Urinary bladder (tissue), 4 donors: ENCODE measurements at places on chromosomes 3 and 15.

DNA sequence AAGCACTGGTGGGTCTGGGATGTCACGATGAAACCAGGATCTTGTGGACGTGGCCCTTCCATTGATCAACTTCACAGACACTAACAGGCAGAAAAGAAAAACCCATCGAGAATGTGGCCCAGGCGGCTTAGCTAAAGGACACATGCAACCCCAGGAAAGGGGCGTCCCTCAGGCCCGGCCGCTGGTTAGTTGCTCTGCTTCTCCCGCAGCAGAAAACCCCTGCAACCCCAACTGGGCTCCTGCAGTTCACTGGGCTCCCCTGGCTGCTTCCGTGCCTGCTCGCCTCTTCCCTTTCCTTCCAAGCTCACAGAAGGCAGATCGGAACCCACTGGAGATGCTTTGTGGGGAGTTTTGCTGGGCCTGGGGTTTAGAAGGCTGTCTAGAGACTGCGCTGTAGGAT, 1.1 kb downstream of the GASK1A start:
- DNase-seq, result no peak

GRCh38 chr3:143737065-143737464, 111.2 kb downstream of the SLC9A9 start:
- no peak for DNase-seq

DNA sequence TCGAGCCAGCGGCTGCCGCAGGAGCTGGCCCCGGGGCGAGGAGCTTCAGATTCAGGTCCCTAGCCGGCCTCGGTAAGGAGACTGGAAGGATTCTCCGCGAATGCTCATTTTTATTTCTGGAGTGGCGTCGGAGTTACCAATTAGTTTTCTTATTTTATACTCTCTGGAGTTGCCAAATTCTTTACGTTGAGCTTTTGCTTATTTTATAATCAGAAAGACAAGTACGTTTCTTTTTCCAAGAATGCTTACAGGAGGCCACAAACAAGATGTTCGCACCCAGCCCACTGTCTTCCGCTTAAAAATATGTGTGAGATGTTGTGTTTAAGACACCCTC, 453 bp upstream of the GPR156 start:
- DNase-seq, result no peak

- no peak for DNase-seq
Observed at GRCh38 chr3:124091716-124092115, 99.8 kb upstream of the ROPN1 start.

DNA sequence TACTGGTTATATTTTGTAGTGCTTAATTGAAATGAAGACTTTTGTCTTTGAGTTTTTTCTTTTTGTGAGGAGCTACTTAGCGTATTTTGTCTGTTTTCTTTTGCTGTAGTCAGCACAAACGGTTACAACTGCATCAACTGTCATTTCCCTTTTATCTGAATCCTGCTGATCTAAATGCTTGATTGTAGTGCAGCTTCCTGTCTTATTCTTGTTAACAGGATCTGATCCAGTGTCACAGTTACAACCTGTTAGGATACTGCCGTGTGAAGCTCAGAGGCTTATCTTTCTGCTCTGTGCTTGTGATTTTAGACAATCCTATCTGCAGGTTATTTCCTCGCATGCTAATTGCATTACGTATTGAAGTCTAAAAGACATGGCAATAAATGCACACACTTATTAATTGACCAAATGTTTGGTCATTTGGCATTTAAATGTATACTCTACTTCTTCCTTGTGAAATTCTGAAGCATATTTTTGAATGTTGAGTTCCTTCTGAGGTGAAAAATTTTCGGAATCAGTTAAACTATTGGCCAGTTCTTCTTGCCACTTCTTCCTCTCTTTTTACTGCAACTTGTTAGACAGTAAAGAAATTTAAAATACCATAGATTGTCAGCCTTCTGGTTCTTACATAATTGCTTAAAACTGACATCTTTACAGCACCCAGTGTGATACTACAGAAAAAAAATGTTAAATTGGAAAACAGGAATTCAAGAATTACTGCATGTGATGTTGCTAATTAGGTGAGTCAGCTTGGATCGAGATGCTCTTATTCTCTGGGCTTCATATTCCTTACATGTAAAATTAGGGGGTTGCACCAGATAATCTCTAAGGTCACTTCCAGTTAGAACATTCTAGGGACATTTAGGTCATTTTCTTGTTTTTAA, 168.2 kb downstream of the MBNL1 start:
- DNase-seq, result no peak

GRCh38 chr15:52208306-52208946, 17.2 kb upstream of the GNB5 start:
- no peak for DNase-seq

GRCh38 chr3:155594526-155595187, 150.2 kb downstream of the PLCH1 start:
- no peak for DNase-seq

DNA sequence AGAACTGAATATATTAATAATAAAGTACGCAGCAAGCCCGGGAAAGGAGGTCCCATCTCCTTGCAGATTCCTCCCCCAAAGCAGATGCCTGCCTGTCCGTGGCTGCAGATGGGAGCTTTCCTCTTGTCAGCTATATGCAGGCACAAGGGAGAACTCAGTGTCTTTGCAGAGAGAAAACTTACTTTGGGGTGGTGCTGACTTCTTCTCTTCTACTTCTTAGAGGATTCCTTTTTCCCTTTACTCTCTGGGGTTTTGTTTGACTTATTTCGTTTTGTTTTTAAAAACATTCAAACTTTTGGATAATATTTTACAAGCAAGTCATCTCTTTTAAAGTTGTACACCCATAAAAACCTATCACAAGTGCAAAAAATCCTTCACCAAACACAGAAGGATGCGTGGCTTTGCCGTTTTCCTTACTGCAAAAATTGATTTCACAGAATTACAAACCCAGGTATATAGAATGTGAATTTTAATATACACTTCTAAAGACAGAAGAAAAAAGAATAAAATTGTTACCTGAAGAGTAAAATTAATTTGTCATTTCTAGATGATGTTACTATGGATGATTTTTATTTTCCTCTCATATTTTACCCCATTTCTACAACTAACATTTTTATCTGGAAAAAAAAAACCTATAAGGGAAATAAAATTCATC, 65.3 kb upstream of the IGF1R start:
- DNase-seq, result no peak

DNA sequence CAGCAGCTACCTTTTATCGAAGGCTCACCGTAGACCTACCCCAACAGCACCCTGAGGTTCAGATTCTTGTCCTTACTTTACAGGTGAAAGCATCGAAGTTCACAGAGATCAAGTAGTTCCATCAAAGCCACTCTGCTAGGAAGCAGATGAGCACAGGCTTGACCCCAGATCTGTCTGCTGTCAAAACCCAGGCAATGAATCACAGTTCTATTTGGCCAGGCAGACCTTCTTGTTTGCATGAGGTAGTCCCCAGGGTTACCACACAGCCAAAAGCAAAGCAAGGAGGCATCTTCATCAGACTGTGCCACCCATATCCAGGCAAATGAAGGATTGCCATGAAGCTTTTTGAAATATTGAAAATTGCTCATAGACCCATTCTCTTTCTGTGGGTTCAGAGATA, 33.0 kb downstream of the HES1 start:
- DNase-seq, result no peak

DNA sequence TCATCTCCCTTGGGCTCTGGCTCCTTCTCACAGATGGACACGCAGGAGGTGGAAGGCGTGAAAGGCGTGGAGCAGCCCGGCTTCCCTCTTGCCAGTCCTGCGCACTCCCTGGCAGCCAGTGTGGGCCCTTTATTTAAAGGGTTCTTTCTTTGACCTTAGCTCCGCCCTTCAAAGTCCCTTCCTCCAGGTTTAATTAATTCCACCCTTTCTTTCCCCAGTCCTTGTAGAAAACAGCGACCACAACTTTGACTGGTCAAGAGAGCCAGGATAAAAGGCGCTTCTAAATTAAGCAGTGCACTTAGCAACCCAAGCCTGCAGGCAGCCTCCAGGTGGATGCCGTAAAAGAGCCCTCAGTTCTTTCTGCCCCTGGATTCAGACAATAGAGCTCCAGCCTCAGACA, at the start of gene HDC:
Gene HDC (minus strand): TSS at position 107 of the 400 bp plus-strand sequence. CDS start 103 bp downstream, at position 4.
- no peak for DNase-seq

- DNase-seq, result peak; percentile 66
Observed at GRCh38 chr15:84588053-84588874, 12.5 kb upstream of the ZSCAN2 start.

DNA sequence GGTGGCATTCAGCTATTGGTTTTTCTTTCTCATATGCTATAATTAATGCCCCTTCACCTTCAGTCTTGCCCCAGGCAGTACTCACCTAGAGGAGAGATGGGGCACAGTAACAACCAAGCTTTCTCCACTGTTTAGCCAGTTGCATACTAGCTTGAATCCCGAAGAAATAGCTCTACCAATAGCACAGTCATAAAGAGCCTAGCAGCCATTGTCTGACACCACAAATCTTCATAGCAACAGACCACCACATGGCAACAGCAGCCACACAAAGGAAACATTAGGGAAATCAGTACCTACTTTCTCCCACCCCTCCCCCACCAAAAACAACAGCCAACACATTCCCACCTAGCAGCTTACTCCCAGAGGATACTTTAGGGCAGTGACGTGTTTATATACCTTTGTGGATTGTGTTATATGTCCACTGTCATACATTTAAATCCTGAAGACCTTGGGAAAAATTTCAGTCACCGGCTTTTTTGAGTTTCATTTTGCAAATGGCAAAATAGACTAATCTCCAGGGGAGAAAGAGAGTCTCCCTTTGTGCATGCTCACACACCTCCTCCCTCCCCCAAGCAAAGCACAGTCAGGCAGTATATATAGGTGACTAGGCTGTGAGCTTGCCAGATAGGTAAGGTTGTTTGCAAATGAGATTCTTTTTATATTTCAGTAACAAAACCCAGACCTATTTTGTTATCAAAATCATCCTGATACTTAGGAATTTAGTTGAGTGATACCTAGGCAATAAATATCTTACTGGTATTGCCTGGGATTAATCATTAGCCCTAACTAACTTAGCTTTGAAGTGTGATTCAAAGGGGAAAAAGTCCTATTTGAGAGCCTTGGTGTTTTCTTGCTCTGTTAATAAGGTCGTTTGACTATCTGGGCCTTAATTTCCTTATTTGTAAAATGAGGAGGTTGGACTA, 140.6 kb downstream of the RBPMS2 start:
- DNase-seq, result peak; percentile 58

GRCh38 chr3:177608443-177608842, 411.2 kb upstream of the TBL1XR1 start:
- no peak for DNase-seq

DNA sequence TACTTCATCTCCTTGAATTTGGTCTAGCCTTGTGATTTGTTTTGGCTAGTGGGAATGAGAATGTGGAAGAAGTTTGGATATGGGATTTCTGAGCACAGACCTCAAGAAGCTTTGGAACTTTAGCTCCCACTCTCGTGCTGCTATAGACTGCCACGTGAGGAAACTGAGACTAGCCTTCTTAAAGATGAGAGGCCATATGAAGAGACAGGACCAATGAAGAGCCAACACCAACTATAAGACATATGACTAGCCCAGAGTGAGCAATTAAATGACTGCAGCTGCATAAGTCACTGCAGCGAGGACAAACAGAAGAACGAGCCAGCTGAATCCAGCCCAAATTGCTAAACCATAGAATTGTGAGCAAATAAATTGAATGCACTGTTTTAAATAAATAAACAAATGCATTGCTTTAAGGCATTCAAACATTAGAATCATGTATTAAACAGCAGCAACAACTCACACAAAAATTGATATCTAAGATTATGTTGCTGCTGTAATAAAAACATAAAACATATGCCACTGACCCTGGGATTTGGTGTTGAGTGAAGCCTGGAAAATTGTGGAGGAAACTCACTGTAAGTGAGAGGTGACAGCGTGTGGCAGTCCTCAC, 15.7 kb upstream of the CNTN4 start:
- DNase-seq, result no peak

DNA sequence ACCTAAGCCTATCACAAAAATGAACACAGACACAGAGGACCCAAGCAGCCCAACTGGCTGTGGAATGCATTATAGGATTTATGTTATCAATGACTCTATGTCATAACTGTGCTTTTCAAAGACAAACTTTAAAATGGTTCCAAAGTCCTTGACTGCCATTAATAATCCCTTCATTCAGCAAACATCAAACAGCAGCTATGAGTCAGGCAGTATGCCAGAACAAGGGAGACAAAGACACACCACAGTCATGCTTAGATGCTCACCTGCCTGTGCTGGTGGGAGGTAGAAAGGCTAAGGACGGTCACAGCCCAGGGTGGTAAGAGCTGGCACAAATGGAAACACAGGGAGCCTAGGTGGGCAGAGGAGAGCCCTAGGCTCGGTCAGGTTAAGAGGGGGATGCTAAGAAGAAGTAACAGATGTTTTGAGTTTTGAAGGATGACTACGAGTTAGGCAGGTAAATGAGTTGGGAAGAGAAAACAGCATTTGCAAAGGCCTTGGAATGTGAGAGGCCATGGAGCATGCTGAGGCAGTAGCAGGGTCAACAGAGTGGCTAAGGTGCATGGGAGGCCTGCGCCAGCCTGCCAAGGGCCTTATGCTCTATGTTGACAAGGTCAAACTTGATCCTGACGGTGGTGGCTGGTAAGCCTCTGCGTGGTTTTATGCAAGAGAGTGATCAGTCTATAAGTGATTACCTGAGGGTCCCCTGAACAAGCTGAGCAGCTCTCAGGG, 23.0 kb downstream of the NMNAT3 start:
- no peak for DNase-seq

GRCh38 chr3:94137377-94137776, 74.5 kb downstream of the NSUN3 start:
- no peak for DNase-seq

- no peak for DNase-seq
Observed at GRCh38 chr3:14231145-14231990, 52.8 kb downstream of the LSM3 start.

DNA sequence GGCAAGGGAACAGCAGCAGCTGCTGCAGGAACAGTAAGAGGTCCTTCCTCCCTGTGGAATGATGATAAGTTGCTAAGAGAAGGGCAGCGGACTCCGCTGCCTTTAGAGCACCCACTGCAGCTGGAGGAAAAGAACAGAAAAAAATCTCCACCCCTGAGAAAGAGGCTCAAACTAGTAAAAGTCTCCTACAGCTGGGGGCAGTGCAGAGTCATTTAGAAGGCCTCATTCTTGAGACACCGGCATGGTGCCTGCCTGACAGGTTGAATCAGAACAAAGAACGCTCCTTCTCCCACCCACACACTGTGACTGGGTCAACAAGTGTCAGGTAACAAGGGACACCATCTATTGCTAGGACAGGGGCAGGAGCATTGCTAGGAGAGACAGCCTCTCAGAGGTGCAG, 188.4 kb downstream of the ABHD5 start:
- no peak for DNase-seq
